ENCODE measurements at places on chromosomes 6 and 20.

DNA sequence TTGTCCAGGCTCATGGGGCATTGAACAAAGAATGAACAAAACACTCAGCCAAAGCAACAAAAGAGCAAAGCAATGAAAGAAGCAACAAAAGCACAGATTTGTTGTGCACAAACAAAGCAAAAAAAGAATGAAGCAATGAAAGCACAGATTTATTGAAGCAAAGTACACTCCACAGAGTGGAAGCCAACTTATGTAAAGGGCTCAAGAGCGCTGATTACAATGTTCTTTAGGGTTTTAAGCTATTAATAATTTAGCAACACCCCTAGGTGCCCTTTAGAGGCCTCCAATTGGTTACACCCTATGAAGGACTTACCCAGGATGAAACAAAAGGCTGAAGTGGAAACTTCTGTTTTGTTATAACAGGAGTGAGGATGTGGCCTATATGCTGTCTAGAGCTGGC, 179.2 kb upstream of the PROKR2 start:
- DNase-seq, result no peak

- DNase-seq, result peak; percentile 84
These were observed at the start of gene C6orf141 for GRCh38 chr6:49550492-49551077. TSS of gene C6orf141 (plus strand) at chr6:49550668. CDS start at chr6:49550793, 125 bp downstream.

DNA sequence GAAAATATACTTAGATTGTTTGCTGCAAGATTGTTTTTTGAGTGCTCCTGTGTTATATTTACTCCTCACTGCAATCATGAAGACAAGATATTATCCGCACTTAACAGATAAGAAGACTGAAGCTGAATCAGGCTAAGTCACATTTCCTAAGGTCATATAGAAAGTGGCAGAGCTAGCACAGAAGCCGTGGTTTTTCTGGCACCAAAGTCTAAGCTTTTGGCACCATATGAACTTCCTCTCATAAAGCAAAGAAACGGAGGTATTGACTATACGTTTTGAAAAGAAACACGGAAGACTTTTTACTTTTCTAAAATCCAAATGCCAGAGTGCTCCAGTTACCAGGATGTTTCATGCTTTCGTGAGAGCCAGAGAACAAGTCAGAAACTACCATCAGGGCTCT, 9.3 kb upstream of the DTD1 start:
- DNase-seq, result no peak

DNA sequence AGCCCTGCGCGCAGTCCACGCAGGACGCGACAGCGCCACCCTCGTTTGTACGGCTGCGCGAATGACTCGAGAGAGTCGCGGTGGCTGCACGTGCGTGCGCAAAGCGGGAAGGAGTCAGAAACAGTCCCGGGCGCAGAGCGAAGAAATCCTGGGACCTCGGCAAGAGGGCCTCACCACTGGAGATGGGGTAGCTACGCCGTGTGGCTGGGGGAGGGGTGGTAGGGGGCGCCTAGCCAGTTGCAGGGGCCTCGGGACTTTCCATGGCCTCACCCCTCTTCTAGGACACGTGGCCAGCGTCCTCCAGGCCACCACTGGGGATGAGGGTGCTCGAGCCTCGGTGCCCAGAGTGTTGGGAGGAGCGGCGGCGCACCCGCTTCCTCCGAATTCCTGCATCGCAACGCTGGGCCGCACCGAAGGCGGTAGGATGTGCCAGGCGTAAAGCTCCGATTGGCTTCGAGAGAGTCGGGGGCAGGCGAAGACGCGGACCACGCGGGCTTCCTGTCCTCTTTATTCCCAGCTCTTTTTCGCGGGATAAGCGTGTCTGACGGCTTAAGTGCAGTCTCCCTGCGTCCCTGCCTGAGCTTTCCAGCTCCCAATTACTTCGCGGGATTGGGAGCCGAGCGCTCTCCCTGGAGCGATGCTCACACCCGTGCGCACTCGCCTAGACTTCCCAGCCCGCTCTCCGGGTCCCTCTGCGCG, 38.7 kb downstream of the NCR2 start:
- peak; percentile 67 for DNase-seq

- no peak for DNase-seq
These were observed 249.3 kb downstream of the TBX18 start for GRCh38 chr6:84515067-84515466.

DNA sequence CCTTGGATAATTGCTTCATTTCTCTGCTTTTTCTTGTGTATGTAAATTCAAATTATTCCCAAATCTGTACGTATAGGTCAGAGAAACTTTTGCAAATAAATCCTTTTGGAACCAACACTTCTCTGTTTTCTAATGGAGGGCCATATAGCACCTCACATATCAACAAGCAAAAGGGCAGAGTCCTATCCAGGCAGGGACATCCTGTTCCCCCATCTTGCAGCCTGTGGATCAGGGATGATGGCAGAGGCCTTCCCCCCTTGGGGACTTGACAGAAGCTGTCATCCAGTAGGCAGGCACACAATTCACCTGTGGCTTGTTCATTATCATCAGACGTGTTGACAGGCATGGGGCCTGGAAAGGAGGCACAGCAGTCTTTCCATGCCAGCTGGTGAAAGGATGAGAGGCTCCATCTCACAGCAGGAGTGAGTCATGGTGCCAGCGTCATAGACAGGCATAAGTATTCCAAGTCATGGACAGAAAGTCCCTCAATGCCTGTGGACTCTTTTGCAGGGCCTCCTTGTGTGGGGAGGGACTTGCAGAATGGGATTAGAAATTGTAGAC, 31.8 kb upstream of the PLEKHG1 start:
- no peak for DNase-seq

DNA sequence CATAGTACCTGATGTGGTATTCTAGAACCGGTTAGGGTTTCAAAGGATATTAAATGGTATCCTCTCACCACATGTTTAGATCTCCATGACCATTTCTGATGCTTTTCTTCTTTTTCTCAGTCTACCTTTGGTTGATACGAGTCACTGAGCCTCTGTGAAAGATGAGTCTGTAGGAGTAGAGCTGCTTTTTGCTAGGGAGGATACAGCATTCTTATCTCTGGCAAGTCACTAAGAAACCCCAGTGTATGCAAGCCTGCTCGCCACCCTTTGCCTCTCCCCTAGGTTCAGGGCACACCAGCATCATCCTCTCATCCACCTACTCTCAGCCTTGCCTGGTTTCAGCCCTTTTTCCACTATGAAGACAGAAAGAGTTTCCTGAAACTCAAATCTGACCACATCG, 89.9 kb downstream of the MTFR2 start:
- no peak for DNase-seq

GRCh38 chr6:137552146-137552545, 58.0 kb upstream of the OLIG3 start:
- DNase-seq, result no peak

GRCh38 chr20:35277531-35278395, at the start of gene MMP24OS:
TSS of gene MMP24OS (minus strand) at chr20:35278122. CDS start at chr20:35277929, 193 bp downstream.
- DNase-seq, result peak; percentile 94
